ENCODE measurements at places on chromosomes 3 and 15. TPM values are rescaled to one million over a fixed set of nuclear protein-coding genes. Genes with fewer than 3 reads are reported as not detected.

ACOX2 gene
- total RNA-seq = 4.3 TPM

DNA sequence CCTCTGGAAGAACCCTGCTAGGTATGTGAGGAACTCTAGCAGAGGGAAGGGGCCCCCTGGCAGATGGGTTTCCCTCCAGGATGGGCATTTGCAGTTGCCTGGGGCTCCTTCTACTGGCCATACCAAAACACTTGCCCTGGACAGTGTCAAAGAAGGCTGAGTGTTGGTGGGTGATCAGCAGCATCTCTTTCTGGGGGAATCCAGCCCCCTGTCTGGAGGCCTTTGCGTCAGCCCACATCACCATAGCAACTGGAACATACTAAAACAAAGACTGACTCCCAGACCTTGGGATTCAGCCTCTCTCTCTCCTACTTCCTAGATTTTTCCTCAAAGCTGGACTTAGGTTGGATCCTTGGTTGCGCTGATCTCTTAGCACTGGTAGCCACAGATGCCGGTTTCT lies 8.1 kb downstream of the CEMIP start:
- no peak overlapping the region for H3K27ac ChIP-seq
- H3K27me3 ChIP-seq = no peaks in the 10 kb centered on the region
- no peak for DNase-seq
- no peak overlapping the region for H3K4me3 ChIP-seq

DNA sequence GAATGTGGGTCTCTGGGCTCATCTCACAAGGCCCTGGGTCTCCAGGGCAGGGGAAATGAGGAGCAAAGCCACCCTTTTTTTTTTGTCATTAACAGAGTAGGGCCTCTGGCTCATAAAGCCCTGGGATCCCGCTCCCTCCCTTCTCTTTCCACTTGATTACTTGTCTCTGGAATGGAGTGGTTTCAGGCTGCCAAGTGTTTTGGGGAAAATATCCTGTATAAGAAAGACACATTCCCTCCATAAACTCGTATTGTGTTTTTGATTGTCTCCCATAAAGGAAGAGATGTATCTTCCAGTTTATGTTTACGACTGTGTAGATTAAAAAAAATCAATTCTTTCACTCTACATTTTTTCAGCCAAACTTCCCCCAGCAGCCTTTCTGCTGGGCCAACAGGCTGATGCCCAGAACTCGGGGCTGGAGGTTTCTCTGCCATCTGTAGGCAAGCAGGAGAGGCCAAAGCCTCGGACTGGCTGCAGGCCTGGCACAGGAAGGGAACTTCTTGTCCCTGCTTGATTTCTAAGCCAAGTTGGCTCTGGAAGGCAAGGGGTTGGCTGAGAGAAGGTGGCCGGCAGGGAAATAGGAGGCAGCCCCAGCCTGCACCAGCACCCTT lies 49.4 kb upstream of the INSYN1 start:
- H3K4me1 ChIP-seq = peaks cover 22% of the 10 kb centered on the region
- no peak for DNase-seq
- no peak overlapping the region for H3K27ac ChIP-seq
- no peaks in the 10 kb centered on the region for H3K27me3 ChIP-seq
- H3K4me3 ChIP-seq = no peak overlapping the region
- H3K36me3 ChIP-seq = no peaks in the 10 kb centered on the region

- H3K4me1 ChIP-seq = no peaks in the 10 kb centered on the region
- DNase-seq = no peak
- H3K4me3 ChIP-seq = no peak overlapping the region
- H3K36me3 ChIP-seq = peaks cover 7% of the 10 kb centered on the region
- H3K27me3 ChIP-seq = no peaks in the 10 kb centered on the region
- no peak overlapping the region for H3K27ac ChIP-seq
These were observed 7.4 kb downstream of the SPICE1 start for GRCh38 chr3:113507501-113508067.

DNA sequence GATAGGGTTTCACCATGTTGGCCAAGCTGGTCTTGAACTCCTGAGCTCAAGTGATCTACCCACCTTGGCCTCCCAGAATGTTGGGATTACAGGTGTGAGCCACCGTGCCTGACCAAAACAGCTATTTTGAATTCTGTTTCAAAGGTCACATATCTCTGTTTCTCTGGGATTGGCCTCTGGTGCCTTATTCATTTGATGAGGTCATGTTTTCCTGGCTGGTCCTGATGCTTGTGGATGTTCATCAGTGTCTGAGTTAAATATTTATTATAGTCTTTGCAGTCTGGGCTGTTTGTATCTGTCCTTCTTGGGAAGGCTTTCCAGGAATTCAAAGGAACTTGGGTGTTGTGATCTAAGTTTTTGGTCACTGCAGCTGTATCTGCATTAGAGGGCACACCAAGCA lies 5.1 kb downstream of the PATL2 start:
- H3K4me1 ChIP-seq = no peaks in the 10 kb centered on the region
- no peak overlapping the region for H3K27ac ChIP-seq
- H3K27me3 ChIP-seq = no peaks in the 10 kb centered on the region
- no peak overlapping the region for H3K4me3 ChIP-seq

GRCh38 chr3:28791713-28792255 lies 443.2 kb upstream of the AZI2 start:
- H3K36me3 ChIP-seq = no peaks in the 10 kb centered on the region
- no peak overlapping the region for H3K27ac ChIP-seq
- H3K4me3 ChIP-seq = no peak overlapping the region
- no peak for DNase-seq

- peak overlapping the region; percentile 94 for H3K4me3 ChIP-seq
- no peaks in the 10 kb centered on the region for H3K27me3 ChIP-seq
- peak; percentile 48 for DNase-seq
- no peaks in the 10 kb centered on the region for H3K36me3 ChIP-seq
These were observed 508 bp downstream of the GORASP1 start for GRCh38 chr3:39106851-39107387.

Measured in MCF 10A (cell line).